ENCODE measurements at places on chromosomes 1 and 21.

DNA sequence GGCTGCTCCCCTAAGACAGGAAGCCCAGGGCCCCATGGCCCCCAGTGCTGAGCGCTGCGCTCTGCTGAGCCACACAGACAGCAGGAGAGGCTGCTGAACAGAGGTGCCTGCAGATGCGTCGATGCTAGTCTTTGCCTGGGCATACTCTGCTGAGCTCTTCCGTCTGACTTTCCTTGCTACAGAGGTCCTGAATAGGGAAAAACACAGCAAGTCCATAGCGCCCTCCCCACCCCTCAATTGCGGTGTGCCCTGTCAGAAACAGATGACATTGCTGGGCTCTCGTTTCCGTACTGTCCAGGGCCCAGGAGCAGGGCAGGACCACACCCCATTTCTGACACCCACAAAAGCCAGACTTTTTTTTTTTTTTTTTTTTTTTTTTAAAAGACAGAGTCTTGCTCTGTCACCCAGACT, 252.5 kb downstream of the SDCCAG8 start:
- DNase-seq, result peak; percentile 100

- no peak for DNase-seq
Observed at GRCh38 chr1:217590598-217590997, 40.3 kb downstream of the GPATCH2 start.

GRCh38 chr1:176448340-176448739, 14.6 kb upstream of the PAPPA2 start:
- DNase-seq, result no peak

DNA sequence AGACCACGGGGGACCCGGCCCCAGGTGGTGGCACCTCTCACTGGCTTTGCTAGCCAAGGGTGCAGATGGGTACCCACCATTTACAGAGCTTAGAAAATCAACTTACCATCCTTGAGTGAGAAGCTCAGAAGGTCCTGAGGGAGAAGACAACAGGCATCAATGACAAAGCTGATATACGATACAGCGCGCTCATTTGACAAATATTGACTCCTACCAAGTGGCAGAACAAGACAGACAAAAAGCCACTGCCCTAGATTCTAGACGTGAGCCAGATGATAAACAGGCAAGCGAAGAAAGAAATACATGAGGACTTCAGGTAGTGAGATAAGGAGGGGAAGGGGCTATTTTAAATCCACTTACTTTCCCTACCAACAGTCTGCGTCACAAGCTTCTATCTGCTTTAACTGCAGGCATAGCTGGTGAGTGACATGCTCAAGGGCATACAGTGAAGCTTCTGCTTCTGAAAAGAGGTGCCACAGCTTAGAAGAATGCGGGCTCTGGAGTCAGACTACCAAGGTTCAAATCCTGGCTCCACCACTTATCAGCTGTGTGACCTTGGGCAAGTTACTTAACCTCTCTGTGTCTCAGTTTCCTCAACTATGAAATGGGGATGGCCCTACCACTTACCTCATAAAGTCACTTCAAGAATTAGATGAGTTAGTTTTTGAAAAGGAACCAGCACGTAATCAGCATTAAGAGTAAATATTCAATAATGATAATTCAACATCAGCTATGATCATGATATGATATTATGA, 29.1 kb downstream of the TMCO4 start:
- no peak for DNase-seq

DNA sequence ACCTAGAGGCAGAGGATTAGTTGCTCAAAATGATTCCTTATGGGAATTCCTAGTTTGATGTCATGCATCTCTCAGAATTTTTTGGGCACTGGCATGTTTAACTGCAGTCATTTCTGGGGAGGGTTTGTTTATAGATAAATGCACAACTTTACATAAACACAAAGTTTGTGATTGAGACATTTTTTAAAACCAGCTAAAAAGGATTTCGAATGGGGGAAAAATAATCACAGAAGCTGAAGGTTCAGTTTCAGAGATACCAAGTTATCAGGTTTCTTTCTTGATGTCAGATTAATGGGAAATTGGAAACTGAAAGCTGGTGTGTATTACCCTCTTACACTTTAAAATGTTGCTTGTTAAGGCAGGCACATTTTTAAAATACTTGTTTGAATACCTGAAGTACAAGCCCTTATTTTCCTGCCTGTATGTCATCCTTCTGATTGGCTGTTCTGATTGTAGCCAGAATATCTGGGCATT, 72.1 kb downstream of the DISP1 start:
- DNase-seq, result no peak

DNA sequence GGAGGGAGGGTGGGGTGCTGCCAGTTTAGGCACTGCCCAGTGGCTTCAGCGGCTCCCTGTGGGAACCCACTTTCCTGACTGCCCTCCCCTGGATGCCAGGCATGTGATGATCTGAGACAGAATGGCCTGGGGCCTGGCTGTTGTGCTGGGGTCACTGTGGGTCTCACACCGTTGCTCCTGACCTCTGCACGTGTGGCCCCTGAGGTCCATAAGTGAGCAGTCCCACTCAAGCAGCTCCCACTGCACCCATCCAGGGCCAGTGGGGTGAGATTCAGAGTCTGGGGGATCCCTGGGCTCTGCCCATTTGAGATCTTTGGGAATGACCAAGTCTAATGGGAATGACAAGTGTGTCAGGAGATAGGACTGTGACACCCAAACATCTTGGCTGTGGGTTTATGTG, 18.0 kb downstream of the PODN start:
- no peak for DNase-seq

DNA sequence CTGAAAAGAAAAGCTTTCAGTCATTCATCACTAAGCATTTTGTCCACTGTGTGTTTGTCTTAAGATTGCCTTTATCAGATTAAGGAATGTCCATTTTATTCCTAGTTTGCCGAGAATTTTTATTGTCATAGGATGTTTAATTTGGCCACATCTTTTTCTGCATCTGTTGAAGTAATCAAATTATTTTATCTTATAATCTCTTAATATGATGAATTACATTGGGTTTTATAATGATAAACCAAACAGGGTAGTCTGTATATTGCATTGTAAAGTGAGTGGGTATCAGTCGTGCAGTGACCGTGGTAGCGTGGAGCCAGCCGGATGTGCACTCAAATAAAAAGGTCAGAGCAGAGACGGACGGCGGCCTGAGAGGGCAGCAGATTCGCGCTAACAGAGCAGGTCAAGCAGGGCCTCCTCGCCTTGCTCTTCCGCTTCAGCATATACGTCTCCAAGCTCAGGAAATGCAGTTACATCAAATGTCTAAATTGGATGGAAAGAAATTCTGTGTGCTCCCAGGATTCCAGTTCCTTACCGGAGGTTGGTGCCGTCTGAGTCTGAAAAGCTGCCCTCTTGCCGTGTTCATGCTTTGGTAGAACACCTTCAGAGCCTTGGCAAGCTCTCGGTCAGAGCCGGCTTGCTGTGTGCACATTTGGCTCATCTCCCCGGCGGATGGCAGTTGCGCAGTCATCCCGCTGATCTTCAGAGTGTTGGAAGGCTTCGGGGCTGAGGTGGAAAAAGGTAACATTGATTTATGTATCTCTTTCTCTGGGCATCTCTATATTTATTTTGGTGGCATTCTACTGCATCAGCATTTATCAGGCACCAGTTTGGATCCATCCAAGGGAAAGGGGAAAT, 51.5 kb downstream of the SCCPDH start:
- no peak for DNase-seq

- DNase-seq, result no peak
Observed at GRCh38 chr1:9376430-9376829, 83.7 kb downstream of the SPSB1 start.

GRCh38 chr1:20149601-20150325, 10.6 kb downstream of the PLA2G2F start:
- DNase-seq, result no peak

DNA sequence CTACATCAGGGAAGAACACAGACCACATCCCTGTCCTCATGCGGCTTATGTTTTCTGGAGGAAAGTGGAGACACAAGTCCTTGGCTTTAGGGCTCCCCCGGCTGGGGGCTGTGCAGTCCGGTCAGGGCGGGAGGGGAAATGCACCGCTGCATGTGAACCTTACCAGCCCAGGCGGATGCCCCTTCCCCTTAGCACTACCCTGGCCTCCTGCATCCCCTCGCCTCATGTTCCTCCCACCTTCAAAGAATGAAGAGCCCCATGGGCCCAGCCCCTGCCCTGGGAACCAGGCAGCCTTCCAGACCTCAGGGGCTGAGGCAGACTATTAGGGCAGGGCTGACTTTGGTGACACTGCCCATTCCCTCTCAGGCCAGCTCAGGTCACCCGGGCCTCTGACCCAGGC, 45.5 kb downstream of the TNNT2 start:
- no peak for DNase-seq

DNA sequence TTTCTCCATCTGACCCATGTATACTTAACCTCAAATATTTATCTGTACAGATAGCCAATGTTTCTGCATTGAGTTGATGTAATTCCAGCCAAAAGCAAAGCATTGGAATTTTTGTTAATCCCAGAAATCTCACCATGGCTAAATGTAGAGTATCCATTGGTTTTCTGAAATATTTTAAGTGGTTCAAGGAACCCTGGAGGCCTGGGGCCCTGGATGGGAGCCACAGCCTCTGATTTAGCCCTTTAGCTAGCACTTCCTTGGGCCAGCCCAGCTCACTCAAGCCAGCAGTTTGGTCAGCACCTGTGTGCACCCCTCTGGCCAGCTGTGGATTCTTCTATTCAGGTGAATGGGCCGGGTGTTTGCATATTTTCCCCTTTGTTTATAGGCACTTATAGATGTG, 18.8 kb upstream of the EPS8L3 start:
- DNase-seq, result no peak

DNA sequence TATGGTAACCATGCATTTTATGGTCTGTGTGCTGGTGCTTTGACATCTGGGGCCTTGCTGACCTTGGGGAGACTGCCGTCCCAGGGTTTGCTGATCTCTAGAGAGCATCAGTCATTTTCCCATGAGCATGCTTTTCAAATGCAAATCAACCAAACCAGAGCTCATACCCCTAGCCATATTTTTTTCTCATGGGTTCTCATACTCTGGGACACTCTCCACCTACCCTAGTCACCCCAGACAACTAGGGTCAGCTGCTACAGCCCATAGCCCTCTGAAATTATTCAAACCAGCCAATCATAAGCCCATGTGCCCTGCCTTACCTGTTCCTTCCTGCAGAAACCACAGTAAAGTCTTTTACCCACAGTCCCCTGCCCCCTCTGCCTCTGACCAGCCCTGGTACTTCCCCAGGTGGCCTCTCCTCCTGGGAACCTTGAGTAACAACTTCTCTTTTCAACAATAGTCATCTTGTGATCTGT, 132.0 kb downstream of the MAP3K21 start:
- DNase-seq, result no peak

- no peak for DNase-seq
Observed at GRCh38 chr1:159091607-159092031, 15.1 kb upstream of the AIM2 start.

GRCh38 chr1:246875041-246876026, 56.4 kb downstream of the AHCTF1 start:
- no peak for DNase-seq

DNA sequence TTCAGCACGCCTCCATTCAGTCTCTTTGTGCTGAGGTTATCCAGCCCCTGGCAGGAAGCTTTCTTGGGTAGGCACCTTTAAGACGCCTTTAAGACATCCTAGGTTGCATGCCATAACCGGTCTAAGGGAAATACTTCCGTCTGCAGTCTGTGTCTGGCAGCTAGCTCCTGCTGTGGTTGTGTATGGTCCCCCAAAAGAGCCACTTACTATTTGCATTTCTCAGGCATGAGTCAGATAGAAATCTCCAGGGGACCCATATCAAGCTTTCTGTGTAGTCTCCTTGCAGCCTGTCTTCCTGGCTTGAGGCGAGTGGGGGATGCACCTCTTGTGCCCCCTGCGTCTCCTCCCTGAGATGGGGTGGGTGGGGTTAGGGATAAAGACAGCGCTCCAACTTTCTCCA, 10.0 kb upstream of the RYR2 start:
- no peak for DNase-seq

DNA sequence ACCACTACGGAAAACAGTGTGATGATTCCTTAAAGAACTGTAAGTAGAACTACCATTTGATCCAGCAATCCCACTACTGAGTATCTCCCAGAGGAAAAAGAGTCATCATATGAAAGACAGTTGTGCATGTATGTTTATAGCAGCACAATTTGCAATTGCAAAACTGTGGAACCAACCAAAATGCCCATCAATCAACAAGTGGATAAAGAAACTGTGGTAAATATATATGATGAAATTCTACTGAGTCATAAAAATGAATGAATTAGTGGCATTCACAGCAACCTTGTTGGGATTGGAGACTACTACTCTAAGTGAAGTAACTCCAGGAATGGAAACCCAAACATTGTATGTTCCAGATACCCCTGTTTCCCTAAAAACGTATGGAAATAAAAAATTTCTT, 337.0 kb upstream of the PTBP2 start:
- DNase-seq, result no peak

Data from NCI-H1694 treated with DMSO at 0.1 percent for 48 hours (cell line).